ENCODE measurements at places on chromosomes 5 and 9.

DNA sequence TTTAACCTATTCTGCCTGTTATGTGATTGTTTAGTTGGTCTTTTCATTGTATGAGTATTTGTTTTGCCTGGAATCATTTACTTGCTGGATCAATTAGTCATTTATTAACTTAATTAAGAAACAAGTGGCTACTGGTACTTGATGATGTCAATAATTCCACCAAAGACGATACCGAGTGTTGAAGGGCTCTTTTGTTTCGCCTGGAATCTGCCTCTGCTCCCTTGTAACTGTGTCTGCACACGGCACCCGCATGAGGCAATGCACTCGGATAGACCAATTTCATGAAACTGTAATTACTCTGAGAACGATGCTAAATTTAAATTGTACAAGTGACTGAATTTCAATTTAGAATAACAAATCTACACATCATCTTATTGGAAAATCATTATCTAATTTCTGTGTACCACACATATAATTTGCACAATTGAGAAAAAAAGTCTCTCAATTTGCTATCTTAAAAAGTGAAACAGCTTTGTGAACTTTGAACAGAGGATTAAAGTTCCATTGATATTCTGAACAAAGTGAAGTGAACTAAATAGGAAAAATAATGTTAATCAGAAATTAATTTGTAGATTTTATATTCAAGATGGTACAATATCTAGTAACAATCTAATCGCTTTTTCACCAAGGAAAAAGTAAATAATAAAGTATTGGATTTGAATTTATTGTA is 143.2 kb downstream of the CTNND2 start:
- no peak for DNase-seq

DNA sequence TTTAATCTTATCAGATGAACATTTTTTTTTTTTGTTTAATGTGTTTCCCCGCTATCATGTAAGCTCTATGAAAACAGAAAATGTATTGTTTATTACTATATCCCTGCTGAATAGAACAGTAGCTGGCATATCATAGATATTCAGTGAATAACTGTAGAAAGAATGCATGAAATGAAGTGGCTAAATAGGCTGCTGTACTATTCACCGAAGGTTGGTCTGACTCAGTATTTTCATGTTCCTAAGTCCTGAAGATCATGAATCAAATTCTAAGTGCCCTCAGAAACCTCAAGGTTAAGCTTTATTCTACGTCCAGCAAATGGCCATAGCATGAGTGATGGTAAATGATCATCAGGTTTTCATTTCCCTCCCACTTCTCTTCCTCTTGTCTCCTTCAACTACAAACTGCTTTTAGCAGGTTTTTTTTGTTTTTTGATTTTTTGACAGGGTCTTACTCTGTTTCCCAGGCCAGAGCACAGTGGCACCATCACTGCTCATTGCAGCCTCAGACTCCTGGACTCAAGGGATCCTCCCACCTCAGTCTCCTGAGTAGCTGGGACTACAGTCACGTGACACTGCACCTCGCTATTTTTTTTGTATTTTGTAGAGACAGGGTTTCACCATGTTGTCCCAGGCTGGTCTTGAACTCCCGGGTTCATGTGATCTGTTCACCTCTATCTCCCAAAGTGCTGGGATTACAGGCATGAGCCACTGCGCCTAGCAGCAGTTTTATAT is 19.1 kb upstream of the ZFAND5 start:
- DNase-seq: no peak

DNA sequence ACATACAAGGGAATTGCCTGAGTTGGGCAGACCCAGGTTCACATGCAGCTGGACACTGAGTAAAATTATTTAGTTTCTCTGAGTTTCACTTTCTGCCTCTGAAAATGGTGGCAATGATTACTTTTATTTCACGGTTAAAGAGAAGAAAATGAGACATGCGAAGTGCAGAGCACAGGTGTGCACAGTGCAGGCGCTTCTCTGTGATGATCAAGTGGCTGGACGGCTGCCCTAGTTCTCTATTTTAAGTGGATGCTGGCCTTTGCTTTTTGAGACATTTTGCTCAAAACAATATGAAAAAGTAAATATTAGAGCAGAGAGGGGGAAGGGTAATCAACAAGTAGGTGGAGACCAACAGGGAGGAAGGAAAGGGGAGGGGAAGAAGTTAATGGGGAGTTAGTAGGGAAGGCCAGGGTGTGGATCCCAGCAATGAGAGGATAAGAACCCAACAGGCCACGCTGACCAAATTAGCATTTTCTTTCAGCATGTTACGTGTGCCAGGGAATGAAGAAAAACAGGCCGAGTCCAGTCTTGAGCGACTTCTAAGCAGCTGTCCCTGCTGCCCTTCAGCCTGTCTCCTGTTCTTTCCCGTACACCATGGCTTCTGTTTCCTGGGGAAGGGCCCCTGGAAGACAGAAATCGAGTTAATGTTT is 16.1 kb downstream of the SNX18 start:
- DNase-seq: no peak

GRCh38 chr5:2761921-2762488 is 10.5 kb upstream of the IRX2 start:
- DNase-seq: no peak

- DNase-seq: no peak
These were observed 202.9 kb upstream of the IER5L start for GRCh38 chr9:129380961-129381401.

- no peak for DNase-seq
These were observed 27.9 kb upstream of the TGFBI start for GRCh38 chr5:136000932-136001331.

- no peak for DNase-seq
These were observed 1894.7 kb downstream of the MAT2B start for GRCh38 chr5:165400086-165400485.

DNA sequence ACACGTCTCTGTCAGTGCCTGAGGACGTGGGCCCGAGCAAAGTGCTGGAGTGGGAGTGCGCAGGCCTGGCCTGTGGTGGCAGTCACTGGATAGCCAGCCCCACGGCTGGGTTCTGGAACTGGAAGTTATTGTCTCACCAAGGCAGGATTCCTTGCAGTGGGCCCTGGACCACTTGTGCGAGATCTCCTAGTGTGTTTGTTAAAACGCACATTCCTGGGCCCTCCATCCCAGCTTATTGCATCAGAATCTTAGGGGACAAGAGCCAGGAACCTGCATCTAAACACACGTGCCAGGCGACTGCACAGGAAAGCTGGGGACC is 26.9 kb downstream of the PTPA start:
- no peak for DNase-seq

DNA sequence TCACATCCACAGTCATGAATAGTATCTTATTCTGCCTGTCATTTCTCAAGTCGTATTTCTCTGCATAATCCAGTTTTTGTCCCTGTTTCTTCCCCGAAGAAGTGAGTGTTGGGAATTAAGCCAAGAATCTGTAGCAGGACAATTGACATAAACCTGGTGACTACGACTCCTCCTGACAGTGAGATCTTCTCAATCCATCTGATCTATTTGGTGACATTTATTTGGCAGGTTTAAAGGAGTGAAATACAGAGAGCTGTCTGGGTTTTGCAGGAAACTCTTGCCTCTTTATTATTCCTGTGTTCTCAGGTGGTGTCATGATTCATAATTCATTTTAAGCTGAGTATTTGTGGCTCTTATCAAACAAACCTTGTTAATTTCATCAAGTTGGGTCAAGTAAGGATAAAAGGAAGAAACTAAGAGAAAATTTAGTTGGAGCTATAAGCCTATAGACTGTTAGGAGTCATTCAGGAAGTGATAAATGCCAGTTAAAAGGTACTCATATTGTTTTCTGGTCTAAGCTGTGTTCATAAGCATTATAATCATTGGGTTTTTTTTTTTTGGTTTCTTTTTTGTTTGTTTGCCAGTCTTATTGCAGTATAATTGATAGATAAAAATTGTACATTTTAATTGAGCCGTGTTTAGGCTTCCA is 95.9 kb upstream of the PCSK1 start:
- DNase-seq: no peak

DNA sequence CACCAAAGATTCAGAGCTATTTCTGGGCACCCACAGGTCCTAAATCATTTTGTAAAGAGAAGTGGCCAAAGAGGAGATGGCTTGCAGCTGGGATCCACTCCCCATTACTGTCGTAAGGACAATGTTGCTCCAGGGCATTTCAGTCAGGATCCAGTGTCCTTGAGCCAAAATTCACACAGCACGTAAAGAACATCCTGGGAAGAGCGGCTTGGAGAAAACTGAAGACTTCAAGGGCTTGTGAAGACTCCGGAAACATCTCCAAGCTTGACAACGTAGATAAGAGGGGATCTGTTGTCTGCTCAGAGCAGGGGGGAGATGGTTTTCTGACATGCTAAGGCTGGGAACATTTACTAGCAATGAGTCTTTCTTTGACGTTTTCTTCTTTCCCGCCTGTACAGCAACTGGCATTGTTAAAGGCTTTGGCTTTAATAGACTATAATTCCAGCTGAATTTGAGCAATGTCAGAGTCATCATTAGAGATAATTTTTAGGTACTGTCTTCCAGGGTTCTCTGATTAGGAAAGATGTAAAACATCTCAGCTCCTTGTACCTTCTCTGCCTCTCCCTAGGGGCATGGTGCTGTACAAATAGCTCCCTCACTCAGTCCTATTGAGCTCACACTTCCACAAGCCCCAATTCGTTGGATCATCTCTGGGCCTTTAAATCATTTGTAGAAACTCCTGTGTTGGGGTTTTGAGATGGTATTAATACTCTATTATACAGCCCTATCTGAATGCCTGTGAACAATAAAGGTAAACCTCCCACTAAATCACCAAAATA is 39.7 kb downstream of the EGFLAM start:
- DNase-seq: no peak

DNA sequence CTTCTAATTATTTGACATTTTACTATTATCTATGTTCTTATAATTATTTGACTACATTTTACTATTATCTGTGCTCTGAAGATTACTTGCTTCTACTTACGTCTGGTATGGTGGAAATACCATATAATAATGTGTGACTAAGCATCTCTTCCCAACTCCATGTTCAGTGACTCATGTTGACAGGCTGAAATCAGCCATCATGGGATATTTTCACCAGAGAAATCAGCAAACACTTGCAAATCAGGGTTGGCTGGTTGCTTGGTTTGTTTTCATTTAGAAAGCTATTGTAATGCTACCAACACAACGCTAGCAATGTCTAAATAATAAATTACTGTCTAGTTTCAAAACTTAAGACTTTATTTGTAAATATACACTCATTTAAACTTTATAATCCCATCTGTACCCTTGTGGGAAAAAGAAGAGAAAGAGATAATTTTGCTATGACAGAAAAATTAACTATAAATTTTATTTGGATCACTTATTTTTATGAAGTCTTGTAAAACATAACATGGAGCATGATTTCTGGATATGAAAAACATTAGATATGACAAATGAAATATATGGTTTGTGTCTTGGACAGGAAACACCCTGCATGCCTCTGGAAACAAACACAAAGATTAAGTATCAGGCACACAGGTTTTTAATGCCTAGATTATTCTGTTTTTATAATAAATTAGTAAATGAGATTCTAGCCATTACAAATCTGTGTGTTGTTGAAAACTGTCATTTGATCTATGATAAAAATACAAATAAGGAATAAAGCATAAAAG is 337.6 kb downstream of the BNC2 start:
- no peak for DNase-seq

DNA sequence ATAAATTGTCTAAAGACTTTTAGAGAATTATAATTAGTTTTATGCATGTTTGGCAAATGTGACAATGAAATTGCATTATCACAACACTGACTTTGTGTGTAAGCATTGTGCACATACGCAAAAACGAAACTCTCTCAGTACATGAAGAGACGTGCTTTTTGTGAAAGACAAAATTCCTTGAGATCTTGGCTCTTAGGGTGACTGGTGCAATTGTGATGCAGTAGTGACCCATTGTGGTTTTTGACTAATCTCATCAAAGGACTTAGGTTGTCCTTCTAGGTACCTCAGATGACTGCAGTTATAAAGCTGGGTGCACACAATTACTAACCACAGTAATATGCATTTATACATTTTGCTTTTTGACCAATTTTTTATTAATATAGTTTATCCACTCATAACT is 25.3 kb upstream of the TYRP1 start:
- no peak for DNase-seq

GRCh38 chr9:35790385-35791296 is 750 bp upstream of the NPR2 start:
- DNase-seq: peak; percentile 48

DNA sequence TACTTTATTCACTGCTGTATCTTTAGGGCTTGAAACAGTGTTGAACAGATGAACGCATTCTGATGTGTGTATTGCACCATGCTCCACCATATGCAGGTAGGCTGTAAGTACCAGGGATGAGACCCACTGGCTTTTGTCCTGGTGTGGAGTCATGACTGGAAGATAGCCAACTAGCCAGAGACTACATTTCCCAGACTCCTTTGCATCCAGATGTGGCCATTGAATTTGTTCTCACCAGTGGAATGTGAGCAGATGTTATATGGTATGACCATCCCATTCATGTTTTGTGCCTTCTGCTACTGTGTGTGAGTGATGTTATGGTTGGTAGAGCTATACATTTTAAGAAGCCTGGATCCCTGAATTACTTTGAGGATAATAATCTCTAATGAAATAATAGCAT is 7.4 kb upstream of the FBXL7 start:
- DNase-seq: no peak

- no peak for DNase-seq
These were observed 70.2 kb downstream of the SEMA4D start for GRCh38 chr9:89427621-89428221.

GRCh38 chr5:137735555-137736284 is at the start of gene KLHL3:
Gene KLHL3, minus strand, starts transcription at chr5:137736089. Its CDS starts 443 bp downstream, at chr5:137735646.
- no peak for DNase-seq

GRCh38 chr5:74394528-74394915 is 246.0 kb downstream of the ENC1 start:
- no peak for DNase-seq

Data from memory B cell (primary cell).